ENCODE measurements at places on chromosomes 5 and 9.

DNA sequence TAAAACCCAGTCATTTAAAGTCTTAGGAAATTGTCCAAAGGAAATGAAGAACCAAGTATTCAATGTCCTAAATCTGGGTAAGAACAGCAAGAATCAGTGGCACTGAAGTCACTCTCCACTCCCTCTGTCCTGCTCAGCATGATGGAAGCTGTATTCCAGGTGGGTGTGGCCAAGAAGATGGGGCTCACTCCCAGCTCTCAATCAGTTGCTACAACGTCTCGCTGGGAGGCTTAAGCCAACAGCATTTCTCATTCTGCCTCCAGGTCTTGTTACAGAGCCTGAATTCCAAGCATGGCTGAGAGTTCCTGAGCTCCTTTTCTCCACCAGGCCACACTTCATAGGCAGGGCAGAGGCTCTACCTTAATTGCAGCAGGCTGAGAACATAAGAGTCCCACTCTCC, 41.2 kb upstream of the TRIO start:
- no peak for DNase-seq

DNA sequence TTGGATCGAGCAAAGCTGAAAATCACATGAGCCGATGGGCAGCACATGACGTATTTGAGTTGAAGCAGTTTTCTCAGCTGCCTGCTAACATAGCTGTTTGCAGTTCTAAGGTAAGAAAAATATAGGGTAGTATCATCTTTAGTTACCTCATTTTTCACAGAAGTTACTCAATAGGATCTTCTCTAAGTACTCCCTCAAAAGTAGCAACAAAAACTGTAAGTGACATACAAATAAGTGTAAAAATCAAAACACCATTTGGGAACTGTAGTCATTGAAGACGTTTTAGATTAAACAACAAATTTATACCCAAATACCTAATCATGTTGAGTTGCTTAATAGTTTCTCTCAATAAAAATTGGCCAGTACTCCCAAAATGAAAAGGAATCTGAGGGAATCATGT, 102.6 kb downstream of the ERCC6L2 start:
- no peak for DNase-seq

DNA sequence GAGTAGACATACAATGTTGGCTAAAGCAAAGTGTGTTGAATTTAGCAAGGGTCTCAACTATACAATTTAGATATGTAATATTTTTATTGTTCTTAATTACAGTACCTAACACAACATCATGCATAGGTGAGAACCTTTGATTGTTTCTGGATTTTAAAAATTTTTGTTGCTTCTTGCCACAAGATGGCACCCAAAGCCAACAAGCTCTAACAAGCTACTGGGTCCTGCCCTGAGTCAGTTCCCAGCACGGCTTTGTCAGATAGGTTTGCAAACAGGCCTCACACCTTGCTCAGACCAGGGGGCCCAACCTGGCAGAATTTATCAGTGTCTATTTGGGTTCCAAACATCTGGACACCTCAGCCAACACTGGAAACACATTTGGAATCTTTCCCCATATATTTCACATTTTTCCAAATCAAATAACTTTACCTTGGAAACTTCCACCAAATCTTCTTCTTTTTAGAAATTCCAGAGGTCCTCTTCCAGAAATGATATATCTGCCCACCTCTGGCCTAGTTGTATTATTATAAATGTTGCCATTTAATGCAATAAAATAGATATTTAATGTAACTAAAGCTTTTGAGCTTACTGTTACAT, 49.5 kb upstream of the EGFLAM start:
- DNase-seq = peak; percentile 56

GRCh38 chr5:69167929-69168328, 979 bp downstream of the CCNB1 start:
- no peak for DNase-seq

DNA sequence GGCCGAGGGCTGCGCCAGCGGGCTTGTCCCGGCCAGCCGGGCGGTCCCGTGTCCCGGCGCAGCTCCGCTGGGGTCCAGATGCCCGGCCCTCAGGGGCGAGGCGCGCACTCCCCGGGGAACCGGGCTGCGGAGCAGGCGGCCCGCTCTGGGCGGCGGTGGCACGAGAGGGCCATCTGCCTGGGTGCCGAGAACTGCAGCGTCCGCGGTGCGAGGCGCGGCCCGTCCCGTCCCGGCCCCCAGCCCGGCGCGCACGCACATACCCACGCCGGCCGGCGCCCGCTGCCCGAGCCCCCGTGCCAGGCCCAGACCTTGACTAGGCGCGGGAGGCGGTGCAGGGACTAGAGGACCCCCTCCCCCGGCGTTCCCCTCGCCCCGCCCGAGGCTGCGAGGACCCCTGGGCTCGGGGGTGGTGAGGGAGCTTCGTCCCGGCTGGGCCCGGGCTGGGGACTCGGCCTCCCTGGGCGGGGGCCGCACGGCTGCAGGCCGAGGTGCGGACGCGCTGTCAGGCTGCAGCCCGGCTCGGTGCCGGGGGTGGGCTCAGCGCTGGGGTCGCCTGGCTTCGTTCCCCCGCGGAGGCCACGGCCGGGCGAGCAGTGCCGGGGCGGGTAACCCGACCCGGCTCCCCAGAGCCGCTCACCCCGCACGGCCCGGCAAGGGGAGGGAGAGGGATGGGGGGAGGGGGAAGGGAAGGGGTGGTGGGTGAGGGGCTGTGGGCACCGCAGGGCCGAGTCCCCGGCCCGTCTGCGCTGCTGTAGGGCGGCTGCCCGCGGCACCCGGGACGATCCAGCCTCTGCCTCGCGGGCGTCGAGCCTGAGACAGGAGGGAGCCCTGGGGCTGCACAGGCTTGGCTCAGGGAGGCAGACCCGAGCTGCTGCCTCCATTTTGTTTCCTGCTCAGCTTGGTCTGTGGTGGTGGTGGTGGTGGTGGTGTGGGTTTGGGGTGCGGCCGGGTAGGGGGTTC, 1.2 kb upstream of the NSD1 start:
- DNase-seq = peak; percentile 48
